ENCODE measurements at places on chromosomes 6 and 20. TPM values are rescaled to one million over a fixed set of nuclear protein-coding genes. Genes with fewer than 3 reads are reported as not detected.

GRCh38 chr6:35678021-35678654 is 10.6 kb downstream of the FKBP5 start:
- DNase-seq: no peak

The HCRTR2 gene
- not detected for total RNA-seq

DNA sequence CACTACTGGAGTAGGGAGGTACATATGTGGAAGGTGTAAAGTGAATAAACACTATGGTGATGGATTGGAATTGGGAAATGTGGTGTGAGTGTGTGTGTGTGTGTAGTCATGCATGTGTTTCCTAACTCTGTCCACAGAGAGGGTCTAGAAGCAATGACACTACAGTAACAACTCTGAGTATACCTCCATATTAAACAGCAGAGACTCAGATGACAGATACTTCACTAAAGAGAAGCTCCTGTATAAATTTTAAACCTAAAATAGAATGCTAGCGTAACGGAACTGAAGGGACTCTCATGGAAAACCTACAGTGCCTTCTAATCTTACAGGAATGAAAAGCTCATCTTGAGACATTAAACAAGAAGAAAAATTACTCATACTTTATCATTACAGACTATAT is 150.5 kb downstream of the SLC16A10 start:
- DNase-seq: no peak

GRCh38 chr6:20056350-20056992 is 155.8 kb downstream of the MBOAT1 start:
- DNase-seq: peak; percentile 53

DNA sequence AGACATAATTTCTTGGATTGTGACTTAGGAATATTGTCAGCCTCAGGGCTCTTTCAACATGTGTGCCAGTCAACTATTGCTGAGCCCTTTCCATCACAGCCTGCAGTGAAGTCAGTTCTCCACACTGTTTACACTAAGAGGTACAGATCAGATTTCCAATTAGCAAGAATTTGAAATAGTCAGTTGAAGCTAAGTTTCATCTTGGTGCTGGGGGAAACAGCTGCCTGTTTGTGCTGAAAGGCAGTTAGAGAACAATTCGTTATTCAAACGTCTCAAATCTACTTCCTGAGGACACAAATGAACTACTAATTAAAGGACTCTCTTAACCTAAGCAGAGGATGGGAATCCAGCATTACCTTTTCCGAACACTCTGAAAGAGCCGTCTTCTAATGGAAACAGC is 25.9 kb downstream of the ADGRF1 start:
- DNase-seq: no peak

- no peak for DNase-seq
Measured at GRCh38 chr6:70041411-70041810, 175.1 kb downstream of the COL19A1 start.

- DNase-seq: no peak
Measured at GRCh38 chr6:49692534-49692933, 20.8 kb downstream of the CRISP2 start.

The SOX18 gene
- not detected for total RNA-seq

The TPBG gene
- total RNA-seq: 28.9 TPM

GRCh38 chr20:60906555-60906954 is 345.5 kb upstream of the CDH4 start:
- no peak for DNase-seq

GRCh38 chr6:125888989-125889656 is 67.4 kb upstream of the HINT3 start:
- DNase-seq: peak; percentile 61

DNA sequence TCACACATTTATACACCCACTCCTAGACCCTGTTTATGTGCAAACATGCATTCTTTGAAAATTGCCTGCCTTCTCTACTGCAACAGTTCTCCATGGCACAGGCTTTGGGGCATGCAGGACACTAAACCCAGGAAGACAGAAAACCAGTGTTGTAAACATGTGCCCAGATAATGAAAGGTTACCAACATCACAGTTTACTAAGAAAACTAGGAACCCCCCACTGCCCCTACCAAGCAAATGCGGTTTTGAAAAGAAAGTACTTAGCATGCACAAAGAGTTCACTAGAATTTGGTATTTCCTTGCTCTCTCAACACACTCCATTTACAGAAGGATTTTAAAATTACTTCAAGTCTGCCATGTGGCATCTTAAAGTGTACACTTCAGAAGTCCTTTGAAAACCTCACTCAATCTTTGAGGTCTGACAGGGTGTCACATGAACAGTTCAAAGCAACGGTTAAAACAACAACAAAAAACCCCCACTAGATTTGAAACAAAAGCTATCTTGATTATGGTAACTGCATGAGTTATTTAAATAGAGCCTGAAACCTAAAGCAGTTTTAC is 245.0 kb downstream of the GMPR start:
- DNase-seq: no peak

DNA sequence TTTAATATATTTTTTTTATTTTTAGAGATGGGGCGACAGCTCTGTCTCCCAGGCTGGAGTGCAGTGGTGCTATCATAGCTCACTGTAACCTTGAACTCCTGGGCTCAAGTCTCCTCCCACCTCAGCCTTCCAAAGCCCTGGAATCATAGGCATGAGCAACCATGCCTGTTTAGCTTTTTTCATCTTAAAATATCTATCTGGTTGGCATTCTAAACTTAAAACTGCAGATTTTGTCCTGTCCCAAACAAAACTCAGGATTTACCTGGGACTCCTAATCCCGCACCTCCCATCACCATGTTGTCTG is 124.7 kb downstream of the SULF2 start:
- no peak for DNase-seq

- DNase-seq: no peak
Measured at GRCh38 chr6:53805016-53805415, 10.2 kb downstream of the LRRC1 start.

- DNase-seq: peak; percentile 37
Measured at GRCh38 chr20:60283281-60283680, 325.1 kb downstream of the CDH26 start.

The SRC gene
- 153 TPM for total RNA-seq

DNA sequence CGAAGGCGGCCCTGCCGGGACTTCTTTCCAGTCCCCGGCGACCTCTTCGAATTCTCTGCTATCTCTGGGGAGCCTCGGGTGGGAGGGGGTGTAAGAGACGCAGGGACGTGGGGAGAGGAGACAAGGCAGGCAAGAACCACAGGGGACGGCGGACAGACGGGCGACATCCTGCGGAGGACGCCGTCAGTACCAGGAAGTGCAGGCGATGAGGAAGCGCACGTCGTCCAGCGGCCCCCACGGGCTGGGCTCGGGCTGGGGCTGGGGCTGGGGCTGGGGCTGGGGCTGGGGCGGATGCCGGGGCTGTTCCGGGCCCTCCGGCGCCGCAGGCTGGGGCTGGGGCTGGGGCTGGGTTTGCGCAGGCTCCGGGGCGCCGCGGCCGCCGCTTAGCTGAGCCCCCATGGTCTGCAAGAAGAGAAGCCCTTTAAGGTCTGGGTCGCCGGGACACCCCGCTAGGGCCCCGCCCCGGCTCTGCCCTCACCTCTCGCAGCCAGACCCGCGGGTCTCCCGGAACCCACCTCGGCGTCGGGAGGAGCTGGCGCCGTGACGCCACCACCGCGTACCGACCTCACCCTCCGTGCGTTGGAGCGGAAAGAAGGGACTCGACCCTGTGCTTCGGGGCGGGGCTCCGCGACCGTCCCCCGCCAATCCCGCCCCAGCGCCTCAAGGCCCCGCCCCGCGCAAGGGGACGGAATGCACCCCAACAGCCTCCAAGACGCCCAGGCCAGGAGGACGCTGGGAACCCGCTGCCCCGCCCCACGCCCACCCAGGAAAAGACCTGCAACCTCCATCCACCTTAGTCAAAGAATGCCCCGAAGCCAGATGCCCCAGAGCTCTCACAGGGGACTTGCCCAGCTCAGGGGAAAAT is at the start of gene MMP24OS:
Gene MMP24OS (minus strand): TSS at position 592 of the 865 bp plus-strand sequence. CDS start 193 bp downstream, at position 399.
- peak; percentile 94 for DNase-seq

DNA sequence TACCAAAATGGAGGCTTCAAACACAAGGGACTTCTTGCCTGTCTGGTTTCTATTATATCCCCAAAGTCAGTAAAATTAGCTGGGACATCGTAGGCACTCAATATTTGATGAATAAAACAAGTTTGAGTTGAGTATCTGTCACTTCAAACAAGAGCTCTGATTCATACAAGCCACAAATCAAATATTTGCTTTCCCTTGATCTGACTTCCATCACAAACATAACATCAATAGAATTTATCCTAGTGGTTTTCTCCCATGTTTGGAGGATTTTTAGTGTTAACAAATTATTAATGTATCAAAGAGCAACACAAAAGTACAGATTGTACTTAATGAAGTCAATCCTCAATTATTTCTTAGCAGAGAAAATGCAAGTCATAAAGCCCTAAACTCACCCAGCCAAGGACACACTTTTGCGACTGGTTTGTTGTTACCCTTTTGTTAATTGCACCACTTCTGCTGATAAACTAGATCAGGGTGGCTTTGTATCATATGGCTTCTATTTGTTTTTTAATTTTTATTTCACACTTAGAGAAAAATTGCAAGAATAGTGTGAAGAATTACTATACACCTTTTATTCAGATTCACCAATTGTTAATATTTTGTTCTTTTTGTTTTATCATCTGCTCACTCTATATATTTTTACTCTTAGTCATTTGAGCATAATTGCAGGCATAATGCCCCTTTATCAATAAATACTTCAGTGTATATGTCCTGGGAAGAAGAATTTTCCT is 117.4 kb upstream of the PRDM1 start:
- no peak for DNase-seq

DNA sequence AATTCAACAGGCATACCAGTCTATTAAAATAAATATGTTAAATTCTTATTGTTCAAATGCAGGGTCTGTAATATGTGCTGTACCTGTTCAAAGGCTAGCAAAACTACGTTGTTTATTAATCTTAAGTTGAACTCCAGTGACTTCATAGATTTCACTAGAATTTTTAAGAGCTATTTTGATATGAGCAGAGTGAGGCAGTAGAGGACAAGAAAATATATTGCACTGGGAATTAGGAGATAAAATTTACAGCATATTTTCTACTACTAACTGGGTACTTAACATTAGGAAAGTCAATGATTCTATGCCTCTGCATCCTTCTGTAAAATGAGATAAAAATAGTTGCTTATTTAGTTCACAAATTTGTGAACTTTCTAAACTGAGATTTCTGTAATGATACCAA is 162.2 kb upstream of the BMP5 start:
- DNase-seq: no peak

The ATP6V1G2 gene
- total RNA-seq: 0.64 TPM

The SRMS gene
- total RNA-seq: not detected

DNA sequence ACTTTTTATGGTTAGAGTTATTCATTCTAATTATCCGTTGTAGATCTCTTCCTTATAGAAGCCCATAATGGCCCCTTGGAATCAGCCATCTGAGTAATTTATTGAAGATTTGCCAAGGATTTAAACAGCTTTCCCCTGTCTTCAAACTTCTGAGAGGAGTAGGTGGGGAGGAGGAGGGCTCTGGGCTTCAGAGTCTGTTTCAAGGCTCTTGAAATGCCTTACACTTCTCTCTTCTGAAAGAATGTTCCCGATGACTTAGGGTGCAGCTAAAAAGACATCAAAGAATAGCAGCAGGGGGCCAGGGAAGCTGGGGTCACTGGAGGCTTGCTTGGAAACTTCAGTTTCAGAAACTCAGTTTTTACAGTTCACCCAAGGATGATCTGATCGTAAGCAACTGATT is 165.3 kb downstream of the ZDHHC14 start:
- DNase-seq: no peak

DNA sequence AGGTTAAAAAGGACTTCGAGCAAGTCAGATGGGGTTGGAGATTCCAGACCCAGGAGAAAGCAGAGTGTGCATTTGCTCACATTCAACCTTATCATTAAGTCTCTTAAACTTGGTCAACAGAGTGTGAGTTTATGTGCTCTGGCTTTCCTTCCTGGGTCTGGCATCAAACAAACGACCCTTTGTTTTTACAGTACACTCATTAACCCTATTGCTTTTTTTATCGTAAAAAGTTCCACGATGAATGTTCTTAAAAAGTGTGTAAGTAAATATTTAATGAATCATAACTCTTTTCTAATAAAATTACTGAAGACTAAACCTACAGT is 2.5 kb downstream of the FYN start:
- DNase-seq: no peak

- DNase-seq: no peak
Measured at GRCh38 chr6:112269114-112269513, 14.7 kb upstream of the LAMA4 start.

DNA sequence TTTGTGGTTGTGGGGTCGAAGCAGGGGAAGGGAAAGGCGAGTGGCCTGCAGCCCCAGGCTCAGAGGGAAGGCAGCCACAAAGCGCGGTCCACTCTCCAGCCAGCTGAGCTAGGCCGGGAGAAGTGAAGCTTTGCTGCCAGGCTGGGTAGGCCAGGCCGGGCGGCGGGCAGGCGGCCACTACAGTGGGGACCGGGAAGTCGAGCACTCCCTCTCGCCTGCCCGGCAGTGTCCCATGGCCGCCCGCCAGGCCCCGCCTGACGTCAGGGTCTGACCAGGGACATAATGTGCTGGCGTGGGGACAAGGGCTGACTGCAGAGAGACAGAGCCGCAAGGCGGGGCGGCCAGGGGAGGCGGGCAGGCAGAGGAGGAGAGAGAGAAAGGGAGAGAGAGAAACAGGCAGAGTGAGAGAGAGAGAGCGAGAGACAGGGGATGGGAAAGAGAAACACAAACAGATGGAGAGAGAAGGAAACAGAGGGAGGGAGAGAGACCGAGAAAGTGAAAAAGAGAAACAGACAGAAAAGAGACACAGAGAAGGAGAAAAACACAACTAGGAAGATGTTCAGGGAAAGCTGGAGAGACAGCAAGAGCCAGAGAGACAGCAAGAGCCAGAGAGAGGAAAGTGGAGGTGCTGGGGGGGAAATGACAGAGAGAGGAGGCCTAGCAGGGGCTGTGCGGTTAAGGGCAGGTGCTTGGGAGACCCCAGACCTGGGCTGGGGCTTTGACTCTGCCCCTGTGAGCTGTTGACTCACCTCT is 94.5 kb upstream of the PTPN1 start:
- DNase-seq: peak; percentile 89

- DNase-seq: no peak
Measured at GRCh38 chr6:8017705-8018104, 46.5 kb downstream of the BLOC1S5 start.

GRCh38 chr20:48722002-48722731 is 105.6 kb downstream of the PREX1 start:
- peak; percentile 84 for DNase-seq

The FKBP1C gene
- 0.17 TPM for total RNA-seq
